ENCODE measurements at places on chromosomes 11 and 22.

GRCh38 chr11:11389238-11389637 is 36.2 kb upstream of the CSNK2A3 start:
- no peak for DNase-seq

DNA sequence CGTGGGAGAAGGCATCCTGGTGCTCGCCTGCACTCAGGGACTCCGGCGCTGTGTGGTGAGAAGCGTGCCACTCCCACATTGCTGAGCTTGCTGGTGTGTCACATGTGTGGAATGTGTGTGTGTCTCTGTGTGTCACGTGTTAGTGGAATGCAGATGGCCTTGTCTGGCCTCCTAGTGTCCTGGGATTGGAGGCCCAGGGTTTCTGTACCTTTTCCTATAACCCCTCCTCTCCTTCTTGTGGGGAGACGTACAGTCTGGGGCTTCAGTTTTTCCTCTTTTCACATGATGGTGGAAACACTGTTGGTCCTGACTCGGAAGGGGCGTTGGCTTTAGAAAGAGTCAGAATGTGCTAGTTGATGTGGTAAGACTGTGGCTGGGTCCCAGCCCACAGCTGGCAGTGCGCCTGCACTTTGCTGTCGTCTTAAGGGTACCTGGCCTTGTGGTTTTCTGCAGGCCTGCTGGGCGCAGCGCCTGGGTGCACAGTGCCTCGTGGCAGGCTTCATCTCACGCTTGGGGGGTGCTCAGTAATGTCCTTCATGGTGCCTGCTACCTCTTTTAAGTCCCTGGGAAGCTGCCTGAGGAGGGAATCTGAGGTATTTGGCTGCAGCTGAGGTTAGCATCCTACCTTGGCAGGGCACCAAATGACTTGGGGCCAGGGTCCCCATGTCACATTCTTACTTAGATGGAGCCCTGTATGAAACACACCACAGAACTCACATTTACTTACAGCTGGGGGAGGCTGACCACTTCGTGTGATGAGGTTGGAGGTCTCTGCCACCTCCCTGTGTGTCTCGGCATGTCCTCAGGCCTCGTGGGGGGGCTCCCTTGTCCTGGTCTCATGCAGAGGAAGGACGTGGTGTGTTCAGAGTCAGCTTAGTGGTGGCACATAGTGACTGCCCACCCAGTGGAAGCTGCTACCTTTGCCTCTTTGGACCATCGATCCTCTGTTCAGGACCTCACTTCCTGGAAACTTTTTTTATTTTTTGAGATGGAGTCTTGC is 61.9 kb downstream of the MED15 start:
- peak; percentile 81 for DNase-seq

DNA sequence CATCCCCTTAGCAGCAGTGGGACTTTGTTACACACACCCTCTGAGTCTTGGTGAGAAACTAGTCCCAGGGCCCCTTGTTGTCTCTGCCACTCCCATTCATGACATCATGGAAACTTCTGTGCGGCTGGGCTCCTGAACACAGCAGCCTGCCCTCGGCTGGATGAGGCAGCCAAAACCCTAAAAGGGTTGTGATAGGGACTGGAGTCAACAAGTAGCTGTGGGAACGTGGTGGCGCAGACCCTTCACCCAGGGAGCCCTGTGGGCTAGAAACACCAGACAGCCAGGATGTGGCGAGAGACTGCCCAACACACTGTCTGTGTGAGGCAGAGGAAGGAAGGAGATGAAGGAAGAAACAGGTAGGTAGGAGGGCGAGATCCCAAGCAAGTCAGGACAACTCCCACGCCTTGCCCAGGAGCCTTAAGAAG is 3.9 kb downstream of the CD3D start:
- DNase-seq: peak; percentile 89

GRCh38 chr22:22574361-22574760 is 15.3 kb upstream of the PRAME start:
- no peak for DNase-seq

DNA sequence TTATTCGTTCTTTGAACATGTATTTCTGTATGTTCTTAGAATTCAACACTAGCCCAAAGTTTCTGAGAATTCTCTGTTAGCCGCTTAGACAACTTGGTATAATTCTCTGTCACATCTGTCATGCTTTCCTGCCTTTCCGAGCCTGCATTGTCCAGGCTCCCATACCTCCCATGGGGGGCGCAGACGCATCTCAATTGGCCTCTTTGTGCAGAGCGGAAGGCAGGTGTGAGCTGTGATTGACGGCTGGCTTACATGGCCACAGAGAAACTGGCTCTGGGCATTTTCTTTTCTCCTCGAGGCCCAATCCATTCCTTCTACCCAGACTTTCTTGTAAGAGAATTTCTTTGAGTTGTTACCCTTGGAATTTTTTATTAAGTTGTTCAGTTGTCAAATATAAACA is 132.7 kb upstream of the SESN3 start:
- no peak for DNase-seq

DNA sequence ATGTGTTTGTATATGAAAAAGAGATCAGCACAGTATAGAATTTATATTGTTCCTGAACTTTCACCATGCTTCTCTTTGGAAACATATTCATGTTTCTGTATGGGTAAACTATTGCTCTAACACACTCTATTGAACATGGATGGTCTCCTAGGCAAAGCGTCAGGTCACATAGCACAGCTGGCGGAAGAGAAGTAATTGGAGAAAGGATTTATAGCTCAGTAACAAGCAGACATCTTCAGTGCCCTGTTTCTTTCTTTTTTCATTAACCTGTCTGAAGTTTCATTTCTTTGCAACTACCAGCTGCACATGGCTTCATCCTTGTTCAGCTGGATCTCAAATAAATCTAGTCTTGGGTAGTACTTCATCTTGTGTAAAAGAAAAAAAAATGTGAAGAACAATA is 84.4 kb upstream of the TRPC6 start:
- DNase-seq: no peak

DNA sequence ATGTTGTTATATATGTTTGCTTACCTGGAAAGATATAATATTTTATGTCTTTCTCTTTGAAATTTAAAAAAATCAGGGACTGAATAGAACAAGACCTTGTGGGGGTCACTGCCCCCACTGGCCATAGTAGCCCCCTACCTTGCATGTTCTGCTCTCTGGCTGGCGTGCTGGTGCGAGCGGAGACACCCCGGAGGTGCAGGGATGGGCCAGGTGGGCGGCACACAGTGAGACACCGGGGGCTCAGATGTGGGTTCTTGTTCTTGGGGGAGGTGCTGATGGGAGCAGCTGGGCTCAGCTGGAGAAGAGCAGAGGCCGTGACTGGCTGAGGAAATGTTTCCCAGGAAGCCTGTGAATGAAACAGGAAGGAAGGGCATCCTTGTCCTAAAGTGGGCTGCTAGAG is 20.2 kb downstream of the GAB4 start:
- DNase-seq: no peak

GRCh38 chr22:26295563-26296126 is 126.4 kb downstream of the SEZ6L start:
- no peak for DNase-seq

DNA sequence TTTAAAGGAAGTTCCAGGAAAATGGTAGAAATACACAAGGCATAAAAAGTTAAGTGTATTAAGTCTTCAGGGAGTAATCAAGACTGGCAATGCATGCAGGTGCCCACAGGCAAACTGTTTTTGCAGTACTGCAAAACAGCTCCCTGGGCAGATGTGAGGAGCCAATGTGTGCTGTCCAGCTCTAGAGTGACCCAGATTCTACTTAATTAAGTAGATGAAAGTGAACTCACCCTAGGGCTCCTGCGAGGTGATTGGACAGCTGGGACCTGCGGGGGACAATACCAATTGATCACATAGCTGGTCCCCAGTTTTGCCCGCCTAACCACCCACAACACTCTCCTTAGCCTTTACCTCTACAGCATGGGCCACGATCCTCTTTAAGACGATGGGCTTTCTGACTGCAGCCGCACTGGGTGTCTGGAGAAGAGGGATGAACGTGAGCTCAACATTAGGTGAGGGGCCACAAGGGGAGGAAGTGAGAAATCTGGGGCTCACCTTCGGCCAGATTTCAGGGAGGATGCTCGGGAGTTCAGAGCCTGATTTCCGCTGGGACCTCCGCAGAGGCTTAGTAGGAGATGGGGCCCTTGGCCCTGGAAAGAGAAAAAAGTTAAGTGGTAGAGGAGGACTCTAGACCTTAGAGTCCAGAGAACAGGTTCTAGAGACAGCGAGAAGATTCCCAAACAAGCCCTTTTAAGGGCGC is 556 bp downstream of the CDCA5 start:
- DNase-seq: no peak

GRCh38 chr11:79512706-79513469 is 72.1 kb upstream of the TENM4 start:
- DNase-seq: no peak

GRCh38 chr11:124380585-124380984 is 3.7 kb downstream of the OR8B2 start:
- DNase-seq: no peak

DNA sequence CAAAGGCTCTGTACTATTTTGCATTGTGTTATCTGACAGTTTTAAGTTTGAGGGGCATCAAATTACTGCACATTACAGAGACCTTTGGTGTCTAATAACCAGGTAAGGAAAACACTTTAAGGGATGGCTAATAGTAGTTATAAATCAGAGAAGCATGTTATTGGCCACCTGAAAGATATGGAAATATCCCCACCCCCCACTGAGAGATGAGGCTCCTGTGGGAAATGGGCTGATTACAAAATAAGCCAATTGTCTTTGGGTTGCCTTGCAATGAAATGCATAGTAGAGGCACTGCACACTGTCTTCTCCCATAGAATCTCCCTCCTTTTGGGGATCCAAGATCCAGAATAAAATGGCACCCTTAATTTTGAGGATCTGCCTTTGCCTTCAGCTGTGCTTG is 91.0 kb downstream of the IGLL5 start:
- no peak for DNase-seq

- DNase-seq: no peak
Measured at GRCh38 chr22:19663821-19664355, 50.4 kb upstream of the SEPTIN5 start.

- no peak for DNase-seq
Measured at GRCh38 chr22:25147642-25147928, 52.1 kb upstream of the CRYBB3 start.

- no peak for DNase-seq
Measured at GRCh38 chr11:131534611-131535010, 164.2 kb downstream of the NTM start.

GRCh38 chr11:70497536-70498075 is 99.3 kb downstream of the CTTN start:
- no peak for DNase-seq

DNA sequence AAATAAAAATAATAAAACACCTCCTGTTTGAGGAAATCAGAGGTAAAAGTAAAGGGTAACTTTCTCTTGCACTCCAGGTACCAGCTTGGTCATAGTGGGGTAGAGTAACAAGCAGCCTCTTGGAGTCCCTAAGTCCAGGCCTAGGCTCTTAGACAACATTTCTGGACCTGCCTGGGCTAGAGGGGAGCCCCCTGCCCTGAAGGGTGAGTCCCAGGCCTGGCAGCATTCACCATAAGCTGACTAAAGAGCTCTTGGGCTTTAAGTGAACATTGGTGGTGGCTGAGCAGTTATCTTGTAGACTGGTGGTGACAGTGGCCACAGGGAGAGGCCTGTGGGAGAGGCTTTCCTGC is 18.6 kb upstream of the OR56A3 start:
- DNase-seq: no peak

GRCh38 chr11:79481795-79482194 is 41.0 kb upstream of the TENM4 start:
- DNase-seq: no peak

DNA sequence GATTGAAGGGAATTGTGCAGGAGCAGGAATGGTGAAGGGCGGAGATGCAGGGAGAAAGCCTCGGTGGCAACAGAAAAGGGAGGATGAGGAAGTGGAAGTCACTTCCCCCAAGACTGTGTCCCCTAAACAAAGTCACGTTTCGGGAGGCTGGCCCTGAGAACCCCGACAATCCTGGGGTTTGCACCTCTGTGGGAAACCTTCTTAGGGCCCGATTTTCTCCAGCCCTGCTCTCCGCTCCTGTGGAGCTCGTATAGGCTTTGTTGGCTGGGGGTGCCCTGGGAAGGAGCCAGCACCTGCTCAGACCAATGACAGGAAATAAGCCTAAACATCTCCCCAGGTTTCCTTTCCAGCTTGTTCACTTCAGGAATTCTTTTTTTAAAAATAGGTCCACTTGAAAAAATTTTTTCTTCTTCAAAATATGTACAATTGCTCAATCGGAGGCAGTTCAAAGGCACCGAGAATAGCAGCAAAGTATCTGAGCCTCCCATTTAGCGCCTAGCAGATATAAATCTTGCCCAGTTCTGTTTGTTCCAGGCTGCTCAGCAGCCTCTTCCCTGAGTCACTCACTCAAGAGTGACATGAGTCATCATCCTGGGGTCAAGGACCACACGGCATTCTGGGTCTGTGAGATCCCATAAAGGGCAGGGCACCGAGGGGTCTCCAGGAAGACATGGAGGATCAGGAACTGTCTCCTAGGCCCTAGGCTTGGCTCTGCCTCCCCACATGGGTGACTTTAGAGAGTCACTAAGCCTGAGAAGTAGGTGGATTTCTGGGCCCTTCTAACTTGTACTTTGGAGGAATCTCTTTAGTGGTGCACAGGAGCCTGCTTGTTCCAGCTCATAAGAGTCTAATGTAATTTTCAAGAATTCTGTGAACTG is 34.0 kb downstream of the IRAG1 start:
- no peak for DNase-seq

- no peak for DNase-seq
Measured at GRCh38 chr22:36580846-36581245, 51.9 kb upstream of the EIF3D start.

- no peak for DNase-seq
Measured at GRCh38 chr11:23480736-23481135, 620.5 kb upstream of the CCDC179 start.

DNA sequence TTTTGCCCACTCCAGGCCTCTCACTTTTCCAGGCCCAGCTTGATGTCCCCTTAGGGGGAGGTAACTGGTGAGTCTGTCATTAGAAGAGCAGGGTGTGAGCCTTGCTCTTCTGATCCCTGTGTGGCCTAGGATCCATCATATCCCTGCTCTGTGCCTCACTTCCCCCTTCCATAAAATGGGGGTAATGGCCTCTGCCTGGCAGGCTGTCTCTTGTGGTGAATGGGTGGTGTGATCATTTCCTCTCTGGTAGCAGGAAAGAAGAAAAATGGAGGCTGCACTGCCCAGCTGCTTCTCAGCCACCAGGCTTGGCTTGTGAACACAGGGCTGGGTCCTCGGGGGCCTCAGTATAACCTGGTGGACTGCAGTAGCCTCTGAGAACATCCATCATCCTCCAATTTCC is 5.6 kb downstream of the ARHGEF17 start:
- peak; percentile 31 for DNase-seq

DNA sequence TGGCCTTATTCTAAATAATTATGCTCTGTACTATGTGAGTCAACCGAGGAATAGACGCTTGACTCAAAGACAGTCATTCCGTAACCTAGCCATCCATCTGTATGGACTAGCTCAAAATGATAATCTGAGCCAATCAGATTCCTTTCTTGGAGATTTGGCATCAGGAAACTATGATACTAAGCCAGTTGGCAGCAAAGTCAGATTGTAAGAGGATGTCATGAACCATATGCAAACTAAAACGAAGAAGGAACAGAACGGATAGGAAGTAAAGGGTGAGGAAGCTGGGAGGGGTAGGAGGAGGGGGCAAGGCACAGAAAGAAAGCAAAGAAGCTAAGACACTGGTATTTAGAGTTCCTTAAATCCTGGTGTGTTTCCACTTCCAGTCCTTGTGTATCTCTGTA is 10.7 kb upstream of the SESN3 start:
- DNase-seq: no peak
